GM12892 (cell line): ENCODE measurements at places on chromosomes 16 and 17.
A peak's percentile ranks its signal among the peaks of the same experiment; 100 is the strongest.

DNA sequence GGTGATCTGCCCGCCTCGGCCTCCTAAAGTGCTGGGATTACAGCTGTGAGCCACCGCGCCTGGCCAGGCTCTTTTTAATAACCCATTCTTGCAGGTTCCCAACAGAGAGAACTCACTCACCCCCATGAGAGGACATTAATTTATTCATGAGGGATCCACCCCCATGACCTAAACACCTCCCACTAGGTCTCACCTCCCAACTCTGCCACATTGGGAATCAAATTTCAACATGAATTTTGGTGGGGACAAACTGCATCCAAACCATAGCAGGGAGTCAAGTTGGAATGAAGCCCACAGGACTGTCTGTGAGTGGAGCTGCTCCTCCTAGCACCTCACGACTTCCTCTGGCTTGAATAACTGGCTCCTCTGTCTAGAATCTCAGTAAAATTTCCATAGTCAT lies 85.5 kb downstream of the WWP2 start:
- DNase-seq, result no peak

DNA sequence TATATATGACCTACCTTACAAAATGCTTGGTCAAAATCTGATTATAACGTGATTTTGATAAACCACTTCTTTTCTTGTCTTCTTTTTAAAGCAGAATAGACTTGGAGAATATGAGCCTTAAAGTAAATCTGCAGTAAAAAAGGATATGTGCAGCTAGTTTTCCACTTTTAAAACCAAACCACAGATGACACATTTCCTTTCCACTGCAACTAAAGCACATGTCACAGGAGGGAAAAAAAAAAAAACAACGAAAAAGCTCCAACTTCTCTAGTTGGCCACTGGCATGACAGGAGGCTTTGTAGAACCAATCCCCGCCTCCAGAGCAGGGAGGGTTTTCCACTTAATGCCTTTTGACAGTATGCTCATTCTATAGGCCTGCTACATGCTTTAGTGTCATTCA lies at the start of gene EVI2A:
Gene EVI2A, minus strand, starts transcription at position 142 of the 400 bp plus-strand sequence. CDS start 2,609 bp downstream, outside the sequence.
- peak; percentile 13 for DNase-seq

- no peak for DNase-seq
Observed at GRCh38 chr16:78659668-78660217, 560.3 kb downstream of the WWOX start.

- DNase-seq, result no peak
Observed at GRCh38 chr17:27939474-27940465, 46.6 kb upstream of the LYRM9 start.

DNA sequence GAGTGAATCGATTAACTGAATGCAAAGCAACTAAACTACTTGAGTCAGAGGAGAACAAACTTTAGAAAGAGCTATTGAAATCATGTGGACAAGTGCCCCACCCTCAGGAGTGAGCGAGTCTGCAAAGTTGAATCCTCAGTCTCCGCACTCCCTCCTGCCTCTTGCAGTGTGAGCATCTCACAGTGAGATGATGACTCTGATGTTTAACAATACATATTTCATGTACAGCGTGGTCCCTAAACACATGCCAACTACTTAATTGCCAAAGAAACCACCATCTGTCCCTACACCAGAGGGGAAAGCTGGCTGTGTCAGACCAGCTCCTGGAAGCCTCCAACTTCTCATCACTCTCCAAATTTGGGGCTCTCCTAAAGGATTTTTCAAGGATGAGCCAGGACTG lies 31.2 kb downstream of the PIMREG start:
- no peak for DNase-seq

- DNase-seq, result no peak
Observed at GRCh38 chr16:50428116-50428515, 59.3 kb upstream of the BRD7 start.

GRCh38 chr17:72419866-72420774 lies 299.3 kb downstream of the SOX9 start:
- DNase-seq, result peak; percentile 45

GRCh38 chr17:34610506-34610905 lies 31.1 kb downstream of the TMEM132E start:
- DNase-seq, result no peak

DNA sequence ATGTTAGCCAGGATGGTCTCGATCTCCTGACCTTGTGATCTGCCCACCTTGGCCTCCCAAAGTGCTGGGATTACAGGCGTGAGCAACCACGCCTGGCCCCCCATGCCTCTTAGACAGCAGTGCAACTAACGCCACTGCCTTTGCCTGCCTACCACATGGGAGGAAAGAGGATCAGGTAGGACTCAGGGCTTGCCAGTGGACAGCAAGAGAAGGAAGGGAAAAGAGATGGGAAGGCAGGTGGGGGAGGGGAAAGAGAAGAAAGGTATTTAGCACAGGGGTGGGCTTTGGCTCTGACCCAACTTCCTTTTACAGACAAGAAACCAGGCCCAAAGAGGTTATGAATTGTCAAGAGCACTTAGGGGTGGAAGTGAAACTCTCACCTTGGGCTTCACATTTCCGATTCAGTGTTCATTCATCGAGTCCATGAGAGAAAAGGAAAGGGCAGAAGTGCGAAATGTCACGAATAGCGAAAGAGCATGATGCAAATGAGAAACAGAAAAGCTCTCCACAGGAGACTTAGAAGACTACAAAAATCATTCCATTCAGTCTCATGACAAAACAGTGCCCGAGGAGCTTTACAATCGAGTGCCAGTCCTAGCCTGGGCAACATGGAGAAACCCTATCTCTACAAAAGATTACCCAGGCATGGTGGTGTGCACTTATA lies 36.4 kb downstream of the CDK5R1 start:
- peak; percentile 51 for DNase-seq

DNA sequence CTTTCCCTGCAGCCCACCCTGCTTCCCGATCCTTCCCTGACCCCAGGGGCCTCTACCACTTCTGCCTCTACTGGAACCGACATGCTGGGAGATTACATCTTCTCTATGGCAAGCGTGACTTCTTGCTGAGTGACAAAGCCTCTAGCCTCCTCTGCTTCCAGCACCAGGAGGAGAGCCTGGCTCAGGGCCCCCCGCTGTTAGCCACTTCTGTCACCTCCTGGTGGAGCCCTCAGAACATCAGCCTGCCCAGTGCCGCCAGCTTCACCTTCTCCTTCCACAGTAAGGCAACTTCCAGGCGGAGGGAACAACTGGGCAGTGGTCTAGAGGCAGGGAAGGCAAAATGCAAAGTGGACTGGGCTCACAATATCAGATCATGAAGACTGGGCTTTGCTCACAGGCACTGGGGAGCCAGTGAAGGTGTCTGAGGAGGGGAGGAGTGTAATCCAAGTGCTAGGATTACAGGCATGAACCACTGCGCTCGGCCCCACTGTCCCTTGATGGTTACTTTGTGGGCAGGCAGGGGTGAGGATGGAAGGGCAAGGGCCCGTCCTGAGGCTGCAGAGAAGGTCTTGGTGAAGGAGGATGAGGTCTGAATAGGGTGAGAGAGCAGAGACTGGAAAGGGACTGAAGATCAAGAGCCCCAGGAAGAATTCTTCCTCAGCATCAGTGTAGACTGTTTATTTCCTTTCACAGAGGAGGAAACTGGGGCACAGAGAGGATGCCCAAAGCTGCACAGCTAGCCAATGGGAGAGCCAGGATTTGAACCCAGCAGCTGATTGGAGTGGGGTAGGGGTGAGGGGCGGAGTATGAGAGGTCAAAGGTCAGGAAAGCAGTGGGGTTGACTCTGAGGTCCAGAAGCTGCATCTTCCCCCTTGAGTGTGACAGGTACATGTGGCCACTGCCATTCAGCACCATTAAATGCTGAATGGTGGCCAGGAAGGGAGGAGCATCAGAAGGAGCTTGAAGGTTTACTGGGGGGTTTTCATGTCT lies 16.5 kb upstream of the ADGRG3 start:
- DNase-seq, result no peak

DNA sequence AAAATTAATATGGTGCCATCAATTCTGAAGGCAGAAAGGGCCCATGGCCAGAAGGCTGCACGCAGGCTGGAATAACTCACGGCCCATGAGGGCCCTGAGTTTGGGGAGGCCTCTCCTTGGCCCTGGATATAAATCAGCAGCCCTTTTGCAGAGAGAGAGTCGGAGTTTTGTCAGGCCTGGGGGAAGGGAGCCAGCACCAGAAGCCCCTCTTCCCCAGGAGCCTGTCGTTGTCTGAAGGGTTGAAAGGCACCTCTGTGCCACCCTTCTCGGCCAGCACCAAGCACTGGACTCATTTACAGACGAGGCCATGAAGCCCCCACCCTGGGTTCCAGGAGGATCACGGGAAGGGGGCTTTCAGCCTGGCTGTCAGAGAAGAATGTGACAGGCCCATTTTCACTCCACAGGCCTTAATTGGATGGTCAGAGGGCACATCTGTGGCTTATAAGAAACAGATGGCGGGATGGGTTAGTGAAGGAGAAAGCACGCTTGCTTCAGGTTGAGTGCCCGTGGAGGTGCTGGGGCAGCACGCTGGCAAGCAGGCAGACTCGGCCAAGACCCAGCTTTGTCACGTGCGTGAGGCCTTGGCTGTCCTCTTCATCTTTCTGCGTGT lies 140.6 kb downstream of the CLEC16A start:
- DNase-seq, result no peak

- DNase-seq, result no peak
Observed at GRCh38 chr17:31511195-31511578, 119.7 kb downstream of the RAB11FIP4 start.

DNA sequence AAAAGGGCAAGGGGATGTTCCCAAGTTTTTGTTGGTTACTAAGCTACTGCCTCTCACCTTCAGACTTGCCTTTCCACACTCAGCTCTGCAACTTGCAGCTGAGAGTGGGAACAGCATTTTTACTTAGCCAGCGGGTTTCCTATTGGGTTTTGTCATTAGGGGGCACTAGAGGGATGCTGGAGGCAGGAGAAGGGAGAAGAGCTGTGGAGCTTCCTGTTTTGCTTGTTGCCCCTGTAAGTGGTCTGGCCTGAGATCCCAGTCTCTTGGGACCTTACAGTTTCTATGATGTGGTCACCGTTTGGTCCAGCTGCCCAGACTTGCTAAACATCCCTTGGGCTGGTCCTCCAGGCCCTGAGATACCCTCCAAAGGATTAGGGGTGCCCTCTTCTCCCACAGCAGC lies 209.6 kb upstream of the NLRP1 start:
- no peak for DNase-seq

DNA sequence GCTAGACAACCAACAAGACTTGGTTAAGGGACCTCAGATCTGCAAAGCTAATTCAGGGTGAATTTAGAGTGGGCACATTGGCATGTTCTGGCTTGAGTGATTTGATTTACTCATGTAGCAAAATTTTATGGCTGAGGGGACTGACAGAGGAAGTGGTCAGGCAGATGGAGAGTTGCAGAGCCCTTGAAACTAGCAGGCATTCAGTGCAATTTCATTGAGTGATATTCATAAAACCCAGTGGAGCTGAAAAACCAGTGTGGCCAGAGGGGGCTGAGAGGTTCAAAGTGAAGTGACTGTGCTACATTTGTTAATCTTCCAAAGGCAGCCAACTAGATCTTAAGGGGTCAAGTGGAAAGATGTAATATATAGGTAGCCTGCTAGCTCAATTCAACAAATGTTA lies 2.2 kb upstream of the TMEM94 start:
- no peak for DNase-seq

DNA sequence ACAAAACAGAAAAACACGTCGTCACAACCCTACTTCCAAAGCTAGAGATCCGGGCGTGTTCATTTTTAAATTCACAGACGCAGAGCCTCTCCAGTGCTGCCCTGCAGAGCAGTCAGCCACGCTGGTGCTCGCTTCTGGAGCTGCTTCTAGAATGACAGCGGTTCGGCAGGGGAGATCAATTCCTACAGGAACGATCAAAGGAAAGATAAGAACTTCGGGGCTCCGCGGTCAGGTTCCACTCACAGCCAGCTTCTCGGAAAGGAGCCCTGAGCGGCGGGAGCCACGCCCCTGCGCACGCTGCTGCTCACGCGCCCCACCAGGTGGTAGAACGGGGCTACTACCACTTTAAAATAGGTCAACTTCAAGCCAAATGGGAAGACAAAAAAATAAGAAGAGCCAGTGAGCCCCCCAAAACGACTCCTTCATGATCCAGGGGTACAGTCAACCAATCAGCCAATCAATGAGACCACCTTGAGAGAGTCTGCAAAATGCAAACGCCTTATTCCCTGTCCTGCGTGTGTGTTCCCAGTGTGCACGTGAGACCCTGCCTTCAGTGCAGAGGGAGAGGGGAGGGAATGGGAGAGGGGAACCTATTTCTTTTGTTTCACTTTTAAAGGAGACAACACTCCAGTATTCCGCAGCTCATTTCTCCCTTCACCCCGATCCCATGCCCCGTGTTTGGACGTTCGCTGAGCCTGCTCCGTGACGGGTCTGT lies 209.7 kb downstream of the RBFOX3 start:
- DNase-seq, result peak; percentile 90
